ENCODE measurements at places on chromosomes 1 and 21.

DNA sequence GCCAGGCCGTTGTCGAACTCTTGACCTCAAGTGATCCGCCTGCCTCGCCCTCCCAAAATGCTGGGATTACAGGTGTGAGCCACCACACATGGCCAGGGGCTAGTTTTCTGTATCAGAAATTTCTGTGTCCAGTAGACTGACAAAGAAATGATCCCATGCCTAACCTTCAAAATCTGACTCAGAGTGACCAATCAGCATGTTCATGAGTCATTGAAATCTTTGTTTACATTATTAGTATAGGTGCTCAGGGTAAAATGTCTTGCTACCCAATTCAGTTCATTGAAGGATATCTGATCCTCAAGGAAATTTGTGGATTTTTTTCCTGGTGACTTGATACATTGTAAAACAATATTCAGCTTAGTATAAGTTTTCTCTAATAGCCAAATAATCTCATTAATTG is 11.0 kb upstream of the LDLRAD2 start:
- DNase-seq, result no peak

- no peak for DNase-seq
Measured at GRCh38 chr1:174219606-174220370, 60.5 kb downstream of the RABGAP1L start.

DNA sequence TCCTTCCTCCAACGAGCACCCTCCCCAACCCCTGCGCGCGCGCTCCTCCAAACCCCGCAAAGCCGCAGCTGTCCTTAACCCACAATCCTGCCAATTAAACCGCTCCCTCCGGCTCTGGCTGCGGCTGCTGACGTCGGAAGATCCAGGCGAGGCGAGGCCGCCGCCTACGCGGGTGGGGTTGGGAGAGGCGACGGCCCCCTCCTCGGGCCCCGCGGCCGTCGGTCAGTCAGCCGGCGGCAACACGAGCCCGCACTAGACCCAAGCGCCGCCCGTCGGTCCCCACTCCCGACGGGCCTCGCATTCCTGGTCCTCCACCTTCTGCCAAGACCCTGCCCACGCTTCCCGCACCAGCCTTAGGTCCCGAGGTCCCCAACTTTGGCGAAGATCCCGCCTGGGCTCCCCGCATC is 75.4 kb downstream of the VWA5B1 start:
- DNase-seq, result no peak

GRCh38 chr1:152777510-152778137 is 2.7 kb downstream of the LCE1F start:
- peak; percentile 7 for DNase-seq

- DNase-seq, result peak; percentile 12
Measured at GRCh38 chr1:38076038-38076437, 29.4 kb upstream of the POU3F1 start.

- DNase-seq, result peak; percentile 23
Measured at GRCh38 chr1:184036517-184036949, 995 bp downstream of the COLGALT2 start.

- DNase-seq, result no peak
Measured at GRCh38 chr1:56249234-56249633, 330.1 kb downstream of the PLPP3 start.

DNA sequence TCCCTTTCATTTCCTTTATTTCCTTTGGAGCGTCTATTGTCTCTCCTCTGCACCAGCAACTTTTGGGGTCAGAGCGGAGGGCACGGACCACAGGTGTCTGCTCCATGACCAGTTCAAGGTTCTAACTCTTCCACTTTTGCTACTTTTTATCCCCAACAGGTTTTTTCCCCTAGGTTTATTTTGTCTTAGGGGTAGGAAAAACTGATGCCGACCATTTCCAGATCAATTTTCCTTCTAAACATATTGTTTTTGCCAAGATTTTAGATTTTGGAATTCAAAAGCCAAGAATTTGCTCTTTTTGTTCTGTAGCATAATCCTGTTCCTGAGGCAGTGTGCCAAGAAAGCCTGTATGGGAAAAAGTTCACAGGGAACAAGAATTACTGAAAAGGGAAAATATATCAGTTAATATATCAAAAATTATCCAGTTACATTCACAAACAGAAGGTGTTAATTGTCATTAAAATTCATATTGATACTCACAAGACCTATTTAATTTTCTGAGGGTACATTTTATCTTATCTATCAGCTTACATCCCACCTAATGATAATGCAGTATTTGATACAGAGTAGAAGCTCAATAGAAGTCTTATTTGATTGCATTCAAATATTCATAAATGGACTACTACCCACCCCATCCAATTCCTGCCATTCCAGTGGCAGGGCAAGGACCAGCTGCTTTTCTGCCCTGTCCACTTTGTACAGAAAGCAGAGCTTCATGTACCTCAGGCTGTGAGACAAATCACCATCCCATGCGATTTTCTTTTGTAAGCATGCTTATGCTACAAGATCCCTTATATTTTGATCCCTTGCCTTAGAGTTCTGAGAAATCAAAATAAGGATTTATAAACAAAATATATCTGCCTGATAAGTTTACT is 31.2 kb downstream of the TSEN15 start:
- DNase-seq, result no peak

- no peak for DNase-seq
Measured at GRCh38 chr1:204405988-204406387, 5.6 kb downstream of the PPP1R15B start.

GRCh38 chr1:19723874-19724273 is 59.2 kb downstream of the HTR6 start:
- no peak for DNase-seq

- no peak for DNase-seq
Measured at GRCh38 chr1:8718850-8719361, 98.5 kb downstream of the RERE start.

- DNase-seq, result no peak
Measured at GRCh38 chr21:26761174-26761915, 83.9 kb downstream of the ADAMTS1 start.

DNA sequence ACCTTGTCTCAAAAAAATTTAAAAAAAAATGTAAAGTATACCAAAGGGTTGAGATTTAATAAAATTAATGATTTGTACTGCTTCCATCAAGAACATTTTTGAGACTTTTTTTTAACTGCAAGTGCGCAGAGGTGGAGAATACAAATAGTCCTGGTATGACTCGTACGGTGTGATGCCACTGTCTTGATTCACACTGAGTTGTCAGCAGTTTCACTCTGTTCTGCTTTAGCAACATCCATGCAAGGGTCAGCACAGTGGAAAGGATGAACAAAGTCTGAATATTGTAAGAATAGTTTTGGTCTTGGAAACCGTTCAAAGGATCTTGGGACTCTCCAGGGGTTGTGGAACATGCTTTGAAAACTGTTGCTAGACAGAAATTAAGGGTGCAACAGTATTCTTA is 40.2 kb downstream of the EXO1 start:
- peak; percentile 19 for DNase-seq

GRCh38 chr1:117683571-117684285 is 77.9 kb downstream of the TENT5C start:
- DNase-seq, result peak; percentile 86

DNA sequence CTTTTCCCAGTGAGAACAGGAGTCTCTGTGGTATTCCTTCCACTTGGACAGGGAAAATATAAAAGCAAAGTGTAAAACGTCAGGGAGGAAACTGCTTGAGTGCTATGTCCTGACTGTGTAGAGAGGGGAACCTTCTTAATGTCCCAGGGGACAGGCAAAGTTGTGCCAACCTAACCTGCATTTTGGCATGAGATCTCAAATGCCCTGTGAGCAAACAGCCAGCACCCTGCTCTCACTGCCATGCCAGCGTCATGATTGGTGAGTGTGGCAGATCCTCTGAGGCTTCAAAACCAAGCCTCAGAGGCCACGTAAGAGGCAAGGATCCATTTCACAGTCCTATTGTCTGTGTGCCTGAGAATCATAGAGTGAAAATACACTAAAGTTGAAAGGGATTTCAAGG is 49.7 kb upstream of the RAP1A start:
- no peak for DNase-seq

- no peak for DNase-seq
Measured at GRCh38 chr1:119004129-119004527, 16.0 kb upstream of the TBX15 start.

DNA sequence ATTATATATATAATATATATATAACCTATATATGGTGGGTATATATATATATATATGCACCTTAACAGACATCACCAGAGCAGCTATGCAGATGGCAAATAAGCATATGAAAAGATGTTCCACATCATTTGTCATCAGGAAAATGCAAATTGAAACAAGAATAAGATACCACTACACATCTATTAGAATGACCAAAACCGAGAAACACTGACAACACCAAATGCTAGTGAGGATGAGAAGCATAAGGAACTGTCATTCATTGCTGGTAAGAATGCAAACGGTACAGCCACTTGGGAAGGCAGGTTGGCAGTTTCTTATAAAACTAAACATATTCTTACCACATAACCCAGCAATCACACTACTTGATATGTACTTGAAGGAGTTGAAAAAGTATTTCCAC is 219.8 kb upstream of the PRMT6 start:
- DNase-seq, result no peak

GRCh38 chr1:158471920-158472319 is at the start of gene OR10R2:
OR10R2 (plus strand) TSS chr1:158472220; CDS start chr1:158472326, 106 bp downstream.
- DNase-seq, result no peak

DNA sequence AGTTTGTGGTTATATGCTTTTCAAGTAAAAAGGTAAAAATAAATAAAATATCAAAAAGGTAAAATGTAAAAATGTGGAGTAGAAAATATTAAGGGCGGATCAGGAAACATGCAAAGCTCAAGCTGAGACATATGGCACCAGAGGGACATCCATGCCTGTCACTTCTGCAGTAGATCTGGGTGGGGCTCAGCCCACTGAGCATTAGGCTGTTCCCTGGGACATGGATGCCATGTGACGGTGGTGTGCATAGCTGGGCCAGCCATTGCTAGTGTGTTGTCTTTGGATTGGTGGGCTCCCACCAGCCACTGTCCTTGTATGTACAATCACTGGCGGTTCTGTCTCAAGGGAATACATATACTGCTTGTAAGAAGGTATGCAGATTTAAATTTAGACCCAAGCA is 3.0 kb downstream of the TTC13 start:
- DNase-seq, result no peak

- no peak for DNase-seq
Measured at GRCh38 chr21:34340061-34340460, 23.7 kb upstream of the KCNE2 start.

- DNase-seq, result no peak
Measured at GRCh38 chr1:115722221-115722620, 46.3 kb downstream of the CASQ2 start.

DNA sequence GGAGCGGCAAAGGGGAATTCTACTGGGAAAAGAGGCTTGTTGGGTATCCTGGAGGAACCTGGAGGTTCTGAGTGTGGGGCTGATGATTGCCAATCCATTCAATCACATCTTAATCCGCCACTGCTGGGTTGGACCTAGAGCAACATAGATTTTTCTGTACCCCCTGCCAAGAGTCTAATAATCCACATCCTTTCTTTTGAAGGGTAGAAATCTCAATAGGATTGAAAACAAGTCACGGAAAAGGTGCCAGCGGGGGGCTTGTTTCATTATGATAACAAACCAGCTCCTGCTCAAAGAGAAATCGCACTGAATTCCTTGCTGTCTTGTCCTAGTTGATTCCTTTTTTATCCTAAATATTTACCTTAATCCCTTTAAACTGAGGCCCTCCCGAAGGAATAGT is 528.5 kb downstream of the ADGRL2 start:
- DNase-seq, result no peak

DNA sequence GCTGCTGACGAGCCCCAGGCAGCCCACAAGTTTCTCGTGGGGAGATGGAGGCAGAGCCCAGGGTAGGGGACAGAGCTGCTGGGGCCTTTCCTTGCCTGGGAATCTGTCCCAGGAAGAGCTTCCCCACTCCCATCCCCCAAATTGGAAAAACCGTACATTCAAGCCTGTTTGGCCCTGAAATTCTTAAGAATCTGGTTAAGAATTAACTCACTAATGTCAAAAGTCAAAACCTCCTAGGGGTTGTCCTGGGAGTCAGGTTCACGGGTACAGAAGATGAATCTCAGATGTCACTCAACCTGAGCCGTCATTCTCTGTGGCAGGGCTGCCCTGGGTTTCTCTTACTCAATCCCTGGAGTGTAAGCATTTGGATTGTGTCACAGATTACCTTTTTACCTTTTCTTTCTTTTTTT is 8.4 kb downstream of the C1orf115 start:
- no peak for DNase-seq

DNA sequence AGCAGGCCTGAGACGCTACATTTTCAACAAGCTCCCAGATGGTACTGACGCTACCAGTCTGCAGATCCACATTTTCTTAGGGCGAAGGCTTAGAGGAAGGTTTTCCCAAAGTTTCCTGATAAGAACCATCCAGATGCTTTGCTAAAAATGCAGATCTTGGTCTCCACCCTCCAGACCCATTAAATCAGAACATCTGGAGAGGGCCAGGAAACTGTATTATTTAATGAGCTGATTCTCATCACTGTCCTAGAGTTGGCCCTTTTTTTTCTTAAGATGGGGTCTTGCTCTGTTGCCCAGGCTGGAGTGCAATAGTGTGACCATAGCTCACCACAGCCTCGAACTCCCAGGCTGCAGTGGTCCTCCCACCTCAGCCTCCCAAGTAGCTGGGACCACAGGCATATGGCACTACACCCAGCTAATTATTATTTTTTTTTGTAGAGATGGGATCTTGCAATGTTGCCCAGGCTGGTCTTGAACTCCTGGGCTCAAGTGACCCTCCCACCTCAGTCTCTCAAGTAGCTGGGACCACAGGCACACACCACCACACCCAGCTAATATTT is 67.2 kb upstream of the EFHD2 start:
- DNase-seq, result no peak

- DNase-seq, result no peak
Measured at GRCh38 chr21:29434081-29434480, 135.4 kb downstream of the BACH1 start.

DNA sequence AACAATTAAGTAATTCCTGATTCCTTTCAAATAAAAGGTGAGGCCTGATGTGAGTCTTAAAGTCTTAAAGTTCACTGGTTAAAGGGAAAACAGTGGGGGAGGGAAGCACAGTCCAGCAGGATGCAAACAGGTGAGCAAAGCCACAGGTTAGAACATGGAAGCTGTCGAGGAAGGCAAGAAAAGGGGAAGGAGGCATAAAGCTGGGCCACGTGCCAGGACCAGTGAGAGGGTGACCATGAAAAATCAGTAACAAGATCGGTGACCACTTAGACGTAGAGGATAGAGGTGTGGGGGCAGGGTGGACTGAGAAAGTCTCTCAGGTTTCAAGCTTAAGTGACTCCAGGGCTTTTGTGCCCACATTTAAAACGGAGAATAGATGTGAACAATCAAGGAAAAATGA is 231.3 kb downstream of the SETD4 start:
- no peak for DNase-seq

DNA sequence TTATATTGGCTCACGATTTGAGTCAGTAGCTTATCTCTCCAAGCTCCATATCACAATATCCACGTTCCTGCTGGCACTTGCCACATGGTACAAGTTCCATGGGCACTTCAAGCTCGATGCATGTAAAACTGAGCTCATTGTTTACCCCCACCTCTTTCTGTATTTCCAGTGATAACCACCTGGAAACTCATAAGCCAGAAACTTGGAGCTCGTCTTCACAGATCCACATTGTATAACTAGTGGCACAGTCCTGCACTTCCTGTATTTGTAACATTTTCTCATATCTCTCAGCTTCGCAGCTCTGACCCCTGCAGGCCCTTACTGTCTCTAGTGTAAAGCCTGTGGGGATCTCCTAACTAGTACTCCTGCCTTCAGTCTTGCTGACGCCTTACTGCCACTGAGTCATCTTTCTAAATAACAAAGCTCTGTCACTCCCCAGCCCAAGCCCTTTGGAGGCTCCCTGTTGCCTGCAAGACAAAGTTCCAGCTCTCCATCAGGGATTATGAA is 6.5 kb upstream of the C2CD4D start:
- DNase-seq, result peak; percentile 25

Data from AG10803 (cell line).